NCI-H1417 (cell line): ENCODE measurements at places on chromosomes 1 and 21.

DNA sequence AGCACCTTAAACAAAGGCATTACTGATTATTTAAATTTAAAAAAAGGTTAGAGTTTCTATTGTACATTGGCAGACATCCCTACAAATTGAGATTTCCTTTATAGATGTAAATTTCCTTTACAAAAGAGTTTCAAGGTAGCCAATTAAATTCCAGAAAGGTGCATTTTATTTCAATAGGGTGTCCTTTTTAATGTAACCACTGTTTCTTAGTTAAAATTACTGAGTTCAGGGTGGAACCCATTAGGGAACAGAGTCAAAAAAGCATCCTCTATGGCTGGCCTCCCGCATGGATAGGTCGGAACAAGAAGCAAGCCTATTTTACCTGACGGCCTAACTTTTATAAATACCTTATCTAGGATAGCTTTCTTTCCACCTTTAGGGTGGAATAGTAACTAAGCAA, 24.4 kb downstream of the TCP10L start:
- no peak for DNase-seq

DNA sequence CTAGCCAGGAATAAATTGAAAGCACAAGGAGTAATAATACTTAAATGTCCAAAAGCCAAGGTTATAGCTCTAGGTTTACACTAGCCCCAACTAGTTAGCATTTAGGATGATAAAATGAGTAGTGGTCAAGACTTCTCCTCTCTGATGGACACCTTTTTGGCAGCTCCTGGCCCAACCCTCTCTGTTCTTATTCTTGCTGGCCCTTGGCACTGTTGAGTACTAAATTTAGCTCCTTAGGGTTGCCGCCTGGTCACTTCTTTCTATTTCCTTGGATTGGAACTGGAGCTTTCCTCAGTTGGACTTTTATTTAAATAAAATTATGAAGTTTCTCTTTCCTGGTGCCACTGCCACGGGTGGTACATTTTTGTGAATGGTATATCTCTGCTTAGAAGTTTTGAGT, 28.3 kb downstream of the ARID1A start:
- DNase-seq, result peak; percentile 29

DNA sequence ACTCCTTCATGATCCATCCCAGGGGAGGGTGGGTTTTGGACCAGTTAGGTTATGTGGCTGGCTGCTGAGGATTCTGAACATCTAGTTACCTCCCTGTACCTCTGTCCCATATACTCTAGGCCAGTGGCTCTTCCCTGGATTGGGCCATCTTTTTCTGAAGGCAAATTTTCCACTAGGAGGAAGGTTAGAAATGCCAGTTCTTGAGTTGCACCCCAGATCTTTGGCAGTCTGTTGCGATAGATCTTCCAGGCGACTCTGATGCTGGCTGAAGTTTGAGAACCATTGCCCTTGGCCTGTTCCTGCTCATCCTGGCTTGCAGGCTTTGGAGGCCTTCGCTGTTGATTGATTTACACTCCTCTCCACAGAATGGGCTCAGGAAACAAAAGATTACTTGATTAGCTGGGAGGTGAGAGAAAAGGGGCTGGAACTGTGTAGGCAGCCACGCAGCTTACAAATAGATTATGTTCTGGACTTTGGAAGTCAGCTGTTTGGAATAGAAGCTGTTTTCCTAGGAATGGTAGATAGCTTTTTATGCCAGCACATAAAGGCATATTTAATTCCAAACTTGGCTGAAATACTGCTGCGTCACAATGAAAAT, 110.1 kb downstream of the MRPS6 start:
- no peak for DNase-seq

GRCh38 chr1:18132711-18133541, 25.3 kb downstream of the IGSF21 start:
- DNase-seq, result no peak

DNA sequence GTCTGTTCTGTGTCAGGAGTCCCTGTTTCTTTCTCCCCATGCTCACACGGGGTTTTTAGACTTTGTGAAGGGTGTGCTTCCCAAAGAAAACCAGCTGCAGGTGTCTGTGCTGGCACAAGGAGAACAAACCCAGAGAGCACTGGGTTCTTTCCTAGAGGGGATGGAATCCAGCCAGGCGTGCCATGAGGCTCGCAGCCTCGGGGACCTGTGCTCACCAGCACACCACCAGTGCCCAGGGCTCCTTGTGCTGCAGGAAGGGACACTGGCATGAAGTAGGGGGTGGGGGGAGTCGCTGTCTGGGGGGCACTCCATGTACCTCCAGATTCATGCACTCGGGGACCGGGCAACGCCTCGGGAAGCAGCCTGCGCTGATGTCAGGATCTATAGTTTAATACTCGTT, 57.9 kb downstream of the AGPAT3 start:
- no peak for DNase-seq

DNA sequence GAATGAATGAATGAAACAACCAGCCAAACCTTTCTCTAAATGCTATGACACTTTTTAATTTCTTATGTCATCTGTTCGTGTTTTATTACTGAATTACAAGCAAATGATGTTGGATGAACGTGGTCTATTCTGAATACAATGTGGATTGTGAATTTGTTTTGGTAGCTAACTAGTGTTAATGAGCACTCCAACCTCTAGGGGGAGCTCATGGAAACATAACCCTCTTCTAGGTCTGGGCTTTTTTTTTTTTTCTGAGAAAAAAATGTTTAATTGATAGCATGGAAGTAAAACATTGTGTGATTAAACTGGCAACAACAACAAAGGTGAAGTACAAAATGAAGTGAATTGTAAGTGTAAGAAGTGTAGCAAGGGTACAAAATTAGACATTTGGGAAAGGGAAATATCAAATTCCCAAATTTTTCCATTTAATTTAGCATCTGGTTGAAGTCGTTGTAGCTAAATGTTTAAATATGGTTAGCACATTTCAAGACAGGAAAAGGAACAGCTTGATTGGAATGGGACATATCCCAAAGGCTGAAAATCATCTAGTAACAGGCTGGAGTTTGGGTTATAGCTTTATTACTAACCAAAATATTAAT, 42.6 kb upstream of the PTGS2 start:
- DNase-seq, result peak; percentile 50

DNA sequence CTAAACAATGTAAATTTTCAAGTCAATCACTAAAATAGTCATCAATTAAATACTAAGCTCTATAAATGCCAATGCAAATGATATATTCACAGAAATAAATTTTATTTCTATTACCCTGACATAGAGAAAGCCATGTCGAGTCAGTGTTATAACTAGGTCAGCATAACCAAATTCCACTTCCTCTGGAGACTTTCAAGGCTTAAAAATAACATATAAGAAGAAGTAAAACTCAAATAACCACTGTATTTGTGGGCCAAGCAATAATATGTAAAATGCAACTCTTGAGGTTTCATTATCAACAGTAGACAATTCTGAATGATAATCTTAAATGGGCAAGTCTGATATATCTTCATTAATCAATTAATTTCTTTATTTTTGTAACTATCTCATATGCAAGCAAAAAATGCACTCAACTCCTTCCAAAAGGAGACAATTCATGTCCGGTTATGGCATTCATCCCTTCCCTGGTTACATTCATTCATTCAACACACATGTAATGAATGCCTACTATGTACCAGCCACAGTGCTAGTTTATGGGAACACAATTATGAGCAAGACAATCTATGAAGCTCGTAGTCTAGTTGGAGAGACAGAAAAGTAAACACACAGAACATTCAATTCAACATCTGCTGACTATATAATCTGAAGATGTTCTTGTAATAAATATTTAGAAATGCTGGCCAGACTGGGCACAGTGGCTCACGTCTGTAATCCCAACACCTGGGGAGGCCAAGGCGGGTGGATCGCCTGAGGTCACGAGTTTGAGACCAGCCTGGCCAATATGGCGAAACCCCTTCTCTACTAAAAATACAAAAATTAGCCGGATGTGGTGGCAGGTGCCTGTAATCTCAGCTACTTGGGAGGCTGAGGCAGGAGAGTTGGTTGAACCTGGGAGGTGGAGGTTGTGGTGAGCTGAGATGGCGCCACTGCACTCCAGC, 37.1 kb upstream of the CAP1 start:
- no peak for DNase-seq

- no peak for DNase-seq
Observed at GRCh38 chr1:26278724-26279455, 996 bp upstream of the SH3BGRL3 start.

- no peak for DNase-seq
Observed at GRCh38 chr1:206579747-206580437, 32.4 kb downstream of the EIF2D start.

GRCh38 chr1:226820941-226821718, 49.3 kb upstream of the PSEN2 start:
- no peak for DNase-seq

DNA sequence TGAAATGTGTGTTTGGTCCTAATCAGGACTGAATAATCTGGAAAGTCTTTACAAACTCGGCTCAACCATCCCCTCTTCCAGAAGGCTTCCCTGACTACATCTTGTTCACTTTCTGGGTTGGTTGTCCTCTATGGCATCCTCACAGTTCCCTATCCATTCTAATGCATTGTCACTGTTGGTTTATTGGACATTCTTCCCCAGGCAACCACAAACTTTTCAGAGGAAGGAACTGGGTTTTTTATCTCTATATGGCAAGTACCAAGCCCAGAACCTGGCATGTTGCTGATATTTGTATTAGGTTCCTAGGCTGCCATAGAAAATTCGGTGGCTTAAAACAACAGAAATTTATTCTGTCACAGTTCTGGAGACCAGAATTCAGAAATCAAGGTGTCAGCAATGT, 363.5 kb upstream of the ST6GALNAC5 start:
- no peak for DNase-seq

- no peak for DNase-seq
Observed at GRCh38 chr1:51627672-51628071, 10.8 kb downstream of the OSBPL9 start.

- DNase-seq, result no peak
Observed at GRCh38 chr1:25713961-25714360, 86.0 kb upstream of the SELENON start.

DNA sequence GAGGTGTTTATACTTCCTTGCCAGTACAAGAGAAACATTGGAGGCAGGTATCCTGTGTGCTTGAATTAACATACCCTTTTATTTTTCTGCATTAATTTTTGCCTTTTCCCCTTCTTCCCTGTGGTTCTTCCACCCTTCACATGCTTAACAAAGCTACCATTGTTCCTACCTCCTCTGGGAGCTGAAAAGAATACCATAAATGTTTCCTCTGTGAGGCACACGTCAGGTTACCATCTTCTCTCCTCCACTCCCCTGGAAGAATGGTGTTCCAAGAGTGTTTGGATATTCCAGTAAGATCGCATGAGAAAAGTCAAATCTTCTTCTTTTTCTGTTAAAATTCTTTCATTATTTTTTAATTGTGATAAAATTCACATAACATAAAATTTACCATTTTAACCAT, 74.6 kb upstream of the MARK1 start:
- DNase-seq, result no peak

DNA sequence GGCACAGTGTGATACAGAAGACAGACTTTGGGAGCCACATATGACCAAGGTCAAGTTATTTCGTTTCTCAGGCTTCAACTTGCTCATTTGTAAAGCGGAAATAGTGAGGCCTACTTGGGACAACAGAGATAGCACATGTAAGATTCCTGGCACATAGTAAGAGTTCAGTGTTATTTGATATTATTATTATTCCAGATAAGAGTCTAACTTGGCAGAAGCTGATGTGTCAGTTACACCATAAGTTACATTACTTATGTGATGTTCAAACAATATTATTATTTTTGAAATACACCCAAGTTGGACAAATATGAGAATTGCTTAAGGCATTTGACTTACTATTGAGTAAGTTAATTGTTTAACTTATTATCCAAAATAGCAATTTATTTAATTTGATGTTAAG, 10.2 kb upstream of the CYP4X1 start:
- no peak for DNase-seq

DNA sequence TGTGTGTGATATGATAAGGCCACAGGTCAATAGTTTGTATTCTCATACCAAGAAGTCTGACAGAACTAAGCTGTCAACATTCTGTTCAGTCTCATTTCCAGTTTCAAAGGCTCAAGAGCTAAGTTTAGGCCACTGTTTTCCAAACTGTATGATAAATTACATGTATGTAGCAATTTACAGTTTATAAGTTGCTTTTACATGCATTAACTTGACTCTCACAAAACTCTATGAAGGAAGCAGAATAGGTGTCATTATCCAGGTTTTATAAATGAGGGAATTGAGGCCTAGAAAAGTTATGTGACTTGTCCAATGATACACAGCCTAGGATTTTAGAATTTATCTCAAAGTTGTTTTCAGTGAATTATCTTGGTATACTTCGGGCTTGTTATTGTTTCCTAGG, 23.4 kb downstream of the FMO5 start:
- no peak for DNase-seq

DNA sequence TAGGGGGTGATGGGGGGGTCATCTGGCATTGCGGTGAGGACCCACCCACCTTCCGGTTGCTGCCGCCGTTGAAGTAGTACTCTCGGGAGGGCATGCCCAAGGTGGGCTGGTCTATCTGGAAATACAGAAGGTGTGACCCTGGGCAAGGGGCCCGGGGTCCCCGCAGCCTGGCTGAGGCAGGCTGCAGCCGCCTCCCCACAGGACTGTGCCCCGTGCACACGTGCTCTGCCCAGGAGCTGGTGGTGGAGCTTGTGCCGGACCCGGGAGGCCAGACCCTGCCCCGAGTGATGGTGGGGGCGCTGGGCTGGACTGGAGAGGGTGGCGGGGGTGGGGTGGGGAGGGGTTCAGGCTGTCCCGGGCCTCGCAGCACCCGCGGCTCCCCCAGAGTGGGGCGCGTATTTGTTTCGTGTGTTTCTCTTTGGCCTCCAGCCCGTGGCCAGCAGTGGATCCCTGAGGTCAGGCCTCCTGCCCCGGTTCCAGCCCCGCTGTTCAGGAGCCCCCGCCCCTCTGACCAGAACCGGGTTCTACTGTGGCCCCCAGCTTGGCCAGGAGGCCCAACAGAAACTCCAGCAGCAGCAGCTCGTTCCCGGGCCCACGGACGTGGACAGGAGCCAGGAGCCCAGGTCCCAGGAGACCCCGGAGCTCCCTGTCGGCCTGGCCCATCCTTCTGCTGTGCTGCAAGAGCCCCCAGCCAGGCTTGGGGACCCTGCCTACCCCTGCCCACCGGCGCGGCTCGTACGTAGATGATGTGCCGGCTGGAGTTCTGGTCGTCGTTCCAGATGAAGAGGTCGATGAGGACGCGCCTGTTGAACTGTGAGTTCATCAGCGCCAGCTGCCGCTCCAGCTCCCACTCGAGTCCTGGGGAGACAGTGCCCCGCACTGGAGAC, 19.2 kb downstream of the PRXL2B start:
- no peak for DNase-seq

- no peak for DNase-seq
Observed at GRCh38 chr21:42659416-42660117, 6.1 kb downstream of the PDE9A start.

GRCh38 chr21:45886610-45887026, 95.0 kb upstream of the COL6A1 start:
- DNase-seq, result peak; percentile 30

GRCh38 chr1:6443339-6444115, 19.0 kb downstream of the ESPN start:
- DNase-seq, result peak; percentile 14

GRCh38 chr1:32893198-32894018, 7.1 kb downstream of the HPCA start:
- DNase-seq, result no peak

GRCh38 chr1:3156936-3157335, 87.9 kb downstream of the PRDM16 start:
- no peak for DNase-seq

- no peak for DNase-seq
Observed at GRCh38 chr1:15513192-15513591, 10.8 kb downstream of the CASP9 start.

GRCh38 chr1:153570874-153571273, 5.2 kb upstream of the S100A2 start:
- DNase-seq, result peak; percentile 16
